ENCODE measurements at places on chromosomes 4 and X.
A peak's percentile ranks its signal among the peaks of the same experiment; 100 is the strongest.

GRCh38 chrX:136755411-136755810 lies 25.3 kb downstream of the ARHGEF6 start:
- DNase-seq, result no peak

DNA sequence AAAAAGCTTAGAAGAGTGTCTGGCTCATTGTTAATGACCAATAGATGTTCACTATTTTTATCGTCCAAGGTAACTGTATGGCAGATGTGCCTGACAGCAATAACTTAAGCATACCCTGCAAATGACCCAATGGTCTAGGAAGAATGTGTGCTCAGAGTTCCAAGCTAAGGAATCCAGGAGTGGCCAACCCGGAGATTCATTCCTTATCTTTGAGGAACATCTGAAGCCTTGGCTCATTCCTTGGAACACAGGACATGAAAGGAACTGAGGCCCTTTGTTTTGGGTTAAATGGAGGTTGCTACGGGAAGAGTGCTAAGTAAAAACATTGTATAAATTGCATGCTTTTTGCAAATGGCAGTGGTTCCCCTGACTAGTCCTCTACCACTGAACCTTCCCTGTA lies 38.9 kb upstream of the EFNB1 start:
- DNase-seq, result no peak

GRCh38 chr4:2843941-2844584 lies 419 bp downstream of the ADD1 start:
- DNase-seq, result peak; percentile 60

DNA sequence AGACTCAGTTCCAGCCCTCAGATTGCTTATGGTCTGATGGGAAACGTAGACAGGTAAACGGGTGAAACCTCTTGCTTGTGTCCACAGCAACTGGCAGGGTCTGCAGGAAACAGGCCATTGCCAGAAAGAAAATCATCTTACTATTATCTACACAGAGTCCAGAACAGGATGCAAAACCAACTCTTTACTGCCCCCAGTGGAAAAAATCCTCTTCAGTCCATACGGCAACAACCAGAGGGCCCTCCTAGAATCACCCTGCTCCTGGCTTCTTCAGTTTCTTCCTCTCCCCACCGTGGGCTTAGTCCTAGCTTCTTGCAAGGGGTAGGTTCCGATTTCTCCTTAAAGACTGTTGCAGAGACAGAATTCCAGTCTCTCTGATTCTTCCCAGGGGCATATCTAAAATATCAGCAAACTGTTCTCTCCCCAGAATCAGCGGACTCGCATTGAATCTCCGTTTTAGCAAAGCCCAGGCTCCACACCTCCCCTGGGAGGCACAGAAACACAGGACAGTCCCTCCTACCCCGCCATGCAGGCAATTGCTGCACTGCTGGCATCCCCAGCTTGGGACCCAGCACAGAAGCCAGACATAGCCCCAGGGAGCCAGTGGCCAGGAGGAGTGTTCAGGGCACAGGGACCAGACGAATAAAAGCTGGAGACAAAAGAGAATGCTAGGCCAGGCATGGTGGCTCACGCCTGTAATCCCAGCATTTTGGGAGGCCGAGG lies 41.0 kb upstream of the SH3RF1 start:
- peak; percentile 57 for DNase-seq

DNA sequence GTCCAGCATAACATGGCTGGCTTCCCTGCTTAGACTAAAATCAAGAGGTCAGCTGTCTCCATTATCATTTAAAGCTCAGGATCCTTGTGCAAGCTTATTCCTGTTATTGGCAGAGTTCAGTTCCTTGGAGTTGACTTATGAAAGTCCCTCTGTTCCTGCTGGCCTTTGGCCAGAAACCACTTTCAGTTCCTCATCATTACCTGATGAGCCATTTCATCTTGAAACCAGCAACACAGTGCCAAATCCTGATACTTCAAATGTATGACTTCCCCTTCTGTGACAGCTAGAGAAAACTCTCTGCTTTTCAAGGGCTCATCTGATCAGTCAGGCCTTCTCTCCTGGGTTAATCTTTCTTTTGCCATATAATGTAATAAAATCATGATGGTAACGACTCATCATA lies 110.6 kb upstream of the FSTL5 start:
- peak; percentile 9 for DNase-seq

DNA sequence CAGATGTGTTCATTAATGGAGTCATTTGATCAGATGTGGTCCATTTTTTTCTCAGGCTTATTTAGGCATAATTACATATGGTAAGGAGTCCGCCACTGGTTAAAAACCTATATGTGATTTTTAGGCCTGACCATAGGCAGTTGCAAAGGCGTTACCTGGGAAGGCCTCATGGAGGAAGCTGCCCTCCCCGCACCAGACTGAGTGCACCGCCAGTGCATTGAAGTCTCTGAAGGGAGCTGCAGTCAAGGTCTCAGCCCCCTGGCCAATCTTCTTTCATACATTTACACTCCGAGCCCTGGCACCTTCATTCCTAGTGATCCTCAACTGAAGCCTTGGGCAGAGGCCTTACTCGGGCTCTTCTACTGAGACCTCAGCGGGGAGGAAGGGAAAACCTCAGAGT lies 898.2 kb upstream of the AGA start:
- no peak for DNase-seq

DNA sequence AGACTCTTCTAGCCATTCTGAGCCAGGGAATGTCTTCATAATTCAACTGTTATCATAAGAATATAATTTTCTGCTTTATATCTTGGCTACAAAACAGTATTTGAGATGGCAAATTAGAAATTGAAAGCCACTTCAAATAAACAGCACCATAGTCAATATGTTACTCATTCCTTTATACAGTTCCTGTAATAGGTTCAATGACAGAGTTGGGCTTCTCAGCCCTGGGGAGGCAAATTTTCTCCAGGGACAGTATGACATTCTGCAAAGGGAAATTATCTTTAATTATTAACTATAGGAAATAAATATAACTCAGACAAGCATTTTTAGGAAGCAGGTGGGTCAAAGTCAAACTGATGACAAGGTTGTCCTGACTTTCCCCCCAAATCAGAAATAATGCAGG lies 71.9 kb upstream of the RPS6KA6 start:
- no peak for DNase-seq

DNA sequence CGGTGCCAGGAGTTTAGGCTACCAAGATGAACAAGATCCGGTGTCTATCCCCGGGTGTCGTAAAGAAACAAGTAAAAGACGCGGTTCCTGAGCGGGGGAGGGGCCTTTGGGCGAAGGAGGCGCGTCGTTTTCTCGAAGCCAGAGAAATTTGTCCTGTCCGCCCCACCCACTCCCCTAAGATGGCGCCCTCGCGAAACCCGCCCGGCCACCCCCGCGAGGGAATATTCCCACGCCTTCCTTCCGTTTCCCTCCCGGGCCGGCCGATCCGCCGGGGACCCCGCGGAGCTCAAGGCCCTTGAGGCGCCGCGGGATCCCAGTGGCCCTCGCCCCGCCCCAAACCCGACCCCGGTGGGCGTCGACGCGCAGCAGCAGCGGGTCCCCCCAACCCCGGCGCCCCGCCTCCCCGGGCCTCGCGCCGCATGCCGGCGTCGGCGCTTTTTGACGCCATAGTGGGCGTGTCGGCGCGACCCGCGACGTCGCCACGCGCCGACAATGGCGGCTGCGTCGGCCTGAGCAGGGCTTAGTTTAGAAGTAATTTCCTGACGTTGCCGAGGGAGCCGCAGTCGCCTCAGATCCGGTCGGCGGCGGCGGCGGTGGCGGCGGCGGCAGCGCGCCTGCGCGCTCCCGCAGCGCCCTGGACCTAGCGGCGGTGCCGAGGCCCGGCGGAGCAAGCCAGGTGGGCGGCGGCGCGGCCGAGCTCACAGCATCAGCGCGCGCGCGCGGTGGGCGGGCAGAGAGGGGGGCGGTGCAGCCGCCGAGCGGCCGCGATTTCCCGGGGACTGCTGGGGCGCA lies 432 bp upstream of the HTATSF1 start:
- DNase-seq, result peak; percentile 92

DNA sequence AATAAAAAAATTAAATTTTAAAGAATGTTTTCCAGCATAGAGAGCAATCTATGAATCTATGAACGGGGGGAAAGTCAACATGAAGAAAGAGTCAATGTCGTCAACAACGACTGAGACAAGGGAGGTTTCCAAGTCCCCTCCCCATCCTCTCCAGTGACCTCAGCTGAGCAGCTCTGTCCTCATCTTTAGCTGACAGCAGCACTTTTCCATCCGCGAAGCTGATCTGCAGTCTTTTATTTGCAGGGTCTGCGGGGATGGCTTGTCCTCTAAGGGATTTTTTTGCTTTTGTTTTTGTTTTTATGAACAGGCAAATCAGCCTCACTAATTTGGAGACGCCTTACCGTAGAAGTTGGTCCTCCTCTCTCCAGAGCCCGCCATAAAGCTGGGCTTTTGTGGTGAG lies 46.5 kb downstream of the PRKX start:
- DNase-seq, result no peak

GRCh38 chr4:53499791-53500190 lies 91.5 kb downstream of the LNX1 start:
- DNase-seq, result no peak

DNA sequence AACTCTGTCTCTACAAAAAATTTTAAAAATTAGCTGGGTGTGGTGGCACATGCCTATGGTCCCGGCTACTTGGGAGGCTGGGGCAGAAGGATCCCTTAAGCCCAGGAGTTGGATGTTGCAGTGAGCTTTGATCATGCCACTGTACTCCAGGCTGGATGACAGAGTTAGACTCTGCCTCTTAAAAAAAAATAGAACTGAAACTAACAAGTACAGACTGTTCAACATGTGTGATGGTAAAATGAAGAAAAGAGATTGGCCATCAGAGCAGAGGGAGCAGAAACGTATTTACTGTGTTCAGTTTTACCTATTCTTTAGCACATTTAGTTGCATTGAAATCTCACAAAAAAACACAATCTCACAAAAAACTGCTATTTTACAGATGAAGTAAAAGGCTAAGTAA lies 77.9 kb upstream of the NAP1L5 start:
- DNase-seq, result no peak

DNA sequence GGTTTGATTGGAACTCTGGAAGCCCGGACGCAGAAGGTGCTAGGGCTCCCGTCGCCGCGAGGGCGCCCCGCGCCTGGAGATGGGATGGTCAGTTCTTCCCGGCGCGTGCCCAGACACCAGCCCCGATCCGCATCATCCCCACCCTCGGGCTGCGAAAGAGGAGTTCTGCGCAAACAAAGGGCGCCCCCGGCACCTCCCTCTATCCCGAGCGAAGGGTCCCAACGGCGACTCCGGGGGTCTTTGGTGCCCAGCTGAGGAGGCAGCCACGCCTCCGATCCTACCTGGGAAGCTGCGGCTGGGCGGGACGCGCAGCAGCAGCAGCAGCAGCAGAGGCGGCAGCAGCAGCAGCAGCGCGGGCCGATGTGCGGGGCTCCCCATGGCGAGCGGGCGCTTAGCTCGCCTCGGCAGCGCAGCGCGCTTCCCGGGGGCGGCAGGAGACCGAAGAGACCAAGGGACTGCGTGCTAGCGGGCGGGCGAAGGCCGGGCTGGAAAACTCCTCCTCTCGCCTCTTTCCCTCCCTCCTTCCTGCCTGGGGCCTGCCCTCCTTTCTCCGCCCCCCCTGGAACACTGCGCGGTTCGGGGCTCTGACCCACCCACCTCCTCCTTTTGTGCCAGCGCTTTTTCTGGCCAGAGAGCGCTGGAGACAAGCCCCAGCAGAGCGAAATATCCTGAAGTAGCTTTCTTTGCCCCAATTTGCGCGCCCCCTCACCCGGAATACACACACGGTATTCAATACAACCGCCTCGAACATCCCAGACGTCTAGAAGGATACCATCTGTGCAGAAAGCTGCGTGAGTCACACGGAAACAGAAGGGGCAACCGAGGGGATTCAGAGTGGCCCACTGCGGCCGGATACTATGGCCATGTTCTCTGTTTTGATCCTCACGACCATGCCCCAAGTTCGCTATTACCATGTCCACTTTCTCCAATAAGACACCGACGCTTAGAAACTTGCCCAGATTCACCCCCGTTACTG lies at the start of gene SRPX:
Gene SRPX (minus strand): TSS at position 457 of the 976 bp plus-strand sequence. CDS start 79 bp downstream, at position 378.
- DNase-seq, result peak; percentile 3

GRCh38 chr4:141132072-141132708 lies 1.1 kb downstream of the RNF150 start:
- no peak for DNase-seq
